Fibroblast of skin of left quadriceps (primary cell): ENCODE measurements at places on chromosomes 2 and 18.

GRCh38 chr2:68100189-68100588 lies 37.4 kb upstream of the C1D start:
- DNase-seq, result no peak

- no peak for DNase-seq
These were observed 230.0 kb downstream of the ACTR3 start for GRCh38 chr2:114119862-114120261.

DNA sequence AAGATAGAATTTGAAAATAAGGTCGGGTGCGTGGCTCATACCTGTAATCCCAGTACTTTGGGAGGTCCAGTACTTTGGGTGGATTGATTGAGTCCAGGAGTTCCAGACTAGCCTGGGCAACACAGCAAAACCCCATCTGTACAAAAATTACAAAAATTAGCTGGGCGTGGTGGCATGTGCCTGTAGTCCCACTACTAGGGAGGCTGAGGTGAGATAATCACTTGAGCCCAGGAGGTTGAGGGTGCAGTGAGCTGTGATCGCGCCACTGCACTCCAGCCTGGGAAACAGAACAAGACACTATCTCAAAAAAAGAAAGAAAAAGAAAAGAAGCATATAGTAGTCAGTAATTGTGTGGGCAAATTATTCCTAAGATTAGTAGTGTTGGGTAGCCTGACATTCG lies 194.2 kb upstream of the ALPP start:
- DNase-seq, result no peak

DNA sequence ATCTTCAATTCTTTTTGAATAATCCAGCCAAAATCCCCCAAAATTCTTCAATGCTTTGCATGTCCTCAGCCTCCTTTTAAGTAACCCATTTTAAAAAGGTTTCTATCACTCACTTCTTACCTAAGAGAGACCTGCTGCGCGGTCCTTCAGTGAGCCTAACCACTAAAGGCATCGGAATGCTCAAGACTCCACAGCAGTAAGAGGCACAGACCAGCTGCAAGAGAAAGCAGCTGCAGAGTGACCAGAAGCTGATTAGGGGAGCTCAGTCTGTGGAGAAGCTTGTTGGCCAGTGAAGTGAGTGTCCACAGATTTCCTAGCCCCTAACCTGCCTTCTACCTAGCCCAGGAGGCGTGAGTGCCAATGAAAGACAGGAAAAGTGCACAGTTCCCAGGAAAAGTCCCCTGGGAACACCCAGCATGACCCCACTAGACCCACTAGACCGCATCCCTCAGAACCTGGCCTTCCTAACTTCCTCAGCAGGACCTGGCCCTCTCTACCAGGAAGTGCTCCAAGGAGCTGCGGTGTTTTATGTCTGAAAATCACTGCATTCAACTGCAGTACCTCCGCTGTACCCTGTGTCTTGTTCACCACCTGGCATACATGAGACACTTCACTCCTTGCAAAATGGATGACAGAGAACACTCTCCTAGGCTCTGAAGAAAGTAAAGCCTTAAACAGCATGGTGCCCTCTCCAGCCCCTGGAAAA lies 10.1 kb downstream of the MBOAT2 start:
- DNase-seq, result no peak

DNA sequence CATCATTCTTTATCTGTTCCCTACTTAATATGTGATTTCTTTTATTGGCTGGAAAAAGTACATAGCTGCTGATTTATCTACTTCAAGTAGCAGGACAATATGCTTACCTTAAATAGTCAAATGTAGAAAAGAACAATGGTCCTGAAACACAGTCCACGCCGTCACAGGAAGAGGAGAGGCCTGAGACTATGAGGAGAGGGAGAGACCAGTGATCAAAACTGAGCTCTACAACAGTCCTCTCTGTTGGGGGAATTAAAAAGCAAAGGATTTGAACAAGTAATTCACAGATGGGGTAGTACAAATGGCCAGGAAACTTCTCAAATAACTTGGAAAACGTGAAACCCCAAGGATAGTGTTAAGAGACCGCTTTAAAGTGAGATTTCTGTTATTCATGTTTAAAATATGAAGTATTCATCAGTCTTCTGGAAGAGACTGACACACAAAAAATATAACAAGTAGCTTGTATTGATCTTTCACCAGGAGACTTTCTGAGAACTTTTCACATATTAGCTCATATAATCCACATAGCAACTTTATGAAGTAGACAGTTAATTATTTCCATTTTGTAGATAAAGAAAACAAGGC lies 20.2 kb downstream of the SCYGR8 start:
- DNase-seq, result no peak

GRCh38 chr2:226213717-226214116 lies 585.9 kb downstream of the IRS1 start:
- peak; percentile 96 for DNase-seq

DNA sequence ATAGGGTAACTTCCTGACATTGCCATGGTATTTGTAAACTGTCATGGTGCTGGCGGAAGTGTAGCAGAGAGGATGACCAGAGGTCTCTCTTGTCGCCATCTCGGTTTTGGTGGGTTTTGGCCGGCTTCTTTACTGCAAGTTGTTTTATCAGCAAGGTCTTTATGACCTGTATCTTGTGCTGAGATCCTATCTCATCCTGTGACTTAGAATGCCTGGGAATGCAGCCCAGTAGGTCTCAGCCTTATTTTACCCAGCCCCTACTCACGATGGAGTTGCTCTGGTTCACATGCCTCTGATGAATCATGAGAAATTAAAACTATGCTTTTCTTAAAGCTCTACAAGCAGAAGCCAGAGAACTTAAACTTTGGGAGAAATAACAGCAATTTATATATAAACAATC lies 12.7 kb upstream of the NFU1 start:
- DNase-seq, result no peak

DNA sequence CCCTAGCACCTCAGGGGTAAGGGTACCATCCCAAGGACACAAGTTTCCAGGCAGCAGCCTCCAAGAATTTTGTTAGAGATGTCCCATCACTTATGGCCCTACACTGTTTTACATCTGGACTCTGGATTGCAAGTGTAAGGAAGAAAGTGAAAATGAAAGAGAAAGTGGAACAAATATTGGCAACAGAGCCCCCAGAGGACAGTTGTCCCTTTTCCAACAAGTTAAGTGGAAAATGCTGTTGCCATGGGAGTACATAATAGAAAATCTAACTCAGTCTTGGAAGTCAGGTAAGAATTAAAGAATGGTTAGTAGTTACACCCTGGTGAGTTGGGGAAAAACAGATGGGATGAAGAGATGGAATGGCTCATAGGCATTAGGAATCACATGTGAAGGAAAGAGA lies 50.6 kb downstream of the TTC21B start:
- DNase-seq, result no peak

GRCh38 chr2:28698545-28698944 lies 53.1 kb upstream of the PPP1CB start:
- no peak for DNase-seq

DNA sequence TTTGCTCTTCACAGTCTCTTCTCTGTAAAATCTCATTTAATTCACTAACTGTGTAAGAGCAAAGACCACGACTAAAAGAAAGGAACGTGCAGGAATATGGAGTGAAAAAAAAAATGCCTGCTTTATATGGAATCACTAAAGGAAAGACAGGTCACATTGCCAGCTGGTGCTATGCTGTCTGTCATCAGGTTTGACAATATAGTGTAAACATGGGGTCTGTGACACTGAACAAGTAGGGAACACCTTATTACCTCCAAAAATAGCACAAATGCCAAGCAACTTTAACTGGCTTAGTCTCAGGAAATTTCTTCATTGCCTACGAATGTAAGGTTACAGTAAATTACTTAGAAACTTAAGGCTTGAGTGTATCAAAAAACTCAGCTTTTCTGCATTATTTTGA lies 364.5 kb upstream of the LINC00305 start:
- DNase-seq, result no peak

DNA sequence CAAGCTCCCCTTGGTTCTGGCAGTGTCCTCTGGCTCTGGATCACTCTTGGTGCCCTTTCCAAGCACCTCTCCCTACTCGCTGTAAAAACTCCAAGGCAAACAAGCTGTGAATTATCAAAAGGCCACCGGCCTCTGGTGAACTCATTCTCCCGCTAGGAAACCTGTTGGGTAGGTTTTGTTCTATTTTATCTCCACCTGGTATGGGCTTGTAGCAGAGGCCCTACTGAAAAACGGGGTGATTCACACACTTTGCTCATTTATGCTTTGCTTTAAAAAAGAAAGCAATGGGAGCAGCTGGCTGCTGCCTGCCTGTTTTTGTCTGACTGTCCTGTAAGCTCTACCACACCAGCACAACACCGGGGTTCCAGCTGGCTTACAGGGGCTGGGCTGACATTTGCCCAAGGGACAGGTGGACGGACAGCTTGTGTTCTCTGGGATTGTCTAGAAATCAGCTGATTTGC lies 56.8 kb downstream of the SH3BP4 start:
- DNase-seq, result no peak

GRCh38 chr2:172046080-172046678 lies 39.1 kb upstream of the DLX1 start:
- DNase-seq, result no peak

GRCh38 chr18:43277164-43277600 lies at the start of gene SYT4:
SYT4 (minus strand) TSS chr18:43277490; CDS start chr18:43277281, 209 bp downstream.
- DNase-seq, result no peak

- DNase-seq, result no peak
These were observed 1934.7 kb upstream of the CELF4 start for GRCh38 chr18:39500306-39500705.

DNA sequence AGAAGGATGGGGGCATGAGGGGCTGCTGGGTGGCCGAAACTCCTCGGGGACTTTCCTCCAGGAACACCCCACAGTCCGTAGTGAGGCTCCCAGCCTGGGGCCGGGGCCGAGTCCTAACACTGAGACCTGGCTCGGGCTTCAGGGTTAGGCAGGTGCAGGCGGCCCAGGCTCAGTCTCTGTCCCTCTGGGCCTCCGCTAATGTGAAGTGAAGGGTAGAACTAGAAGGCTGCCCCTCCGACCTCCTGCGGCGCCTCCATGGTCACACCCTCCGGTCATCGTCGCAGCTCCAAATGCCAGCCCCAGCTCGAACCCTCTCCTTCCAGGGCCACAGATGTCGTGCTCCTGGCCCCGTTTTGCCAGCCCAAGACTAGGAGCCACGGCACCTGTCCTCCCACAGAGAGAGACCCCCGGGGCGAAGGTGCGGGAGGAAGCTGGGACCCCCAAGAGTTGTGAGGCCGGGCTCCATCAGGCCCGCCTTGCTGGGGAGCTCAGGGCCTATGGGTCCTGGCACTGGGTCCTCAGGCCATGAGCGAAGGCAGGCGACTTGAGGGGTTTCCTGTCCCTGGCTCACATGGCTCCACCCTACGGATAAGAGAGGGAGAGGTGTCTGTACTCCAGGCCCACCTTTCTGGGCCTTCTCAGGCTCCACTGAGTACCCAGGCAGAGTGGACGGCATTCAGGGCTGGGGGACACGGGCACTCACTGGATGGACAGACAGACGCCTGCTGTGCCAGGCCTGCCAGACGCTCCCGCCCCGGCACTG lies 797 bp downstream of the ANO7 start:
- no peak for DNase-seq

GRCh38 chr2:19357402-19358241 lies 801 bp downstream of the OSR1 start:
- DNase-seq, result no peak

- no peak for DNase-seq
These were observed 1.4 kb upstream of the MARCO start for GRCh38 chr2:118940486-118941120.

DNA sequence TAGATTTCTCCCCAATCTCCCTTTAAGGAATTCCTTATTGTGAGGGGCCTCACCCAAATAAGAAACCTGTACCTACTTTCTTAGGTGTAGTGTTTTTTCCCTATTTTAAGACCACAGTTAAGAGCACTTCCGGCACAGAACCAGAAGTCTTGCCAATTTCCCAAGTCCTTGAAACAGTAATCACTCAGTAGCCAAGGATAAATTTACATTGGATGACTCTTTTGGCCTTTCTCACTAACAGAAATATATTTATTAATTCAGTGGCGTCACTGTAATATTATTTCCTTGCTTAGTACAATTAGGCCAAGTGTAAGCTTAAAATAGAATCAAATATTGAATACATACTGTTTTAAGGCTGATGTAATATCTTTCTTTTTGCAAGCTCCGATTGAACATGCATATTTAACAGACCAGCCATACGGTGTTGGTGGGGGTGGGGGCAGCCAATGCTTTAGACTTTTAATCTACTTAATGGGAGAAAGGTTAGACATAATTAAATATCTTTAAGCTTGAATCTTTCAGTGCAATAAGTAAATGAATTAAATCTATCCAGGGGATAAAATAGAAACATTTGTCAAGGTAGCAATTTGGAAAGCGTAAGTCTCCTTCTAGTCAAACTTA lies 50.8 kb upstream of the ITGA6 start:
- no peak for DNase-seq

DNA sequence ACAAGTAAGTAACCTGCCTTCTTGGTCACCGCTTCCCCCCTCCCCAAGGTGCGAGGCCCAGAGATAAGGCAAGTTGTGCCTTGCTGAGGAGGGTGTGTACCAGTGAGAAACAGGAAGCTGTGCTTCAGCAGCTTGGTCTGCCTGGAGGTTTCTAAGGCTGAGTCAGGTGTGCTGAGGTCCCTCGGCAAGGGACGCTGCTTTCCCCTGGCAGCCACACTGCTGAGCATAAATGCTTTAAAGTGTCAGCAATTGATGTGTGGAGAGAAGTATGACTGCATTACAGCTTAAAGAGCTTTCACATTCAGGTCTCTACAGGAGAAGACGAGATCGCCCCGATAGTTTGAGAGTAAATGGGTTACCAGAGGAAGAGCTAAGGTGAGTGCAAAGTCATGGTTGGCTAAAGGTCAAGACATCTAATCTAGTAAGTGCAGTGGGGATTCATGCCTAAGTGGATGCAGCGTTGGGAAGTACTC lies 86.9 kb downstream of the LIMS1 start:
- no peak for DNase-seq

DNA sequence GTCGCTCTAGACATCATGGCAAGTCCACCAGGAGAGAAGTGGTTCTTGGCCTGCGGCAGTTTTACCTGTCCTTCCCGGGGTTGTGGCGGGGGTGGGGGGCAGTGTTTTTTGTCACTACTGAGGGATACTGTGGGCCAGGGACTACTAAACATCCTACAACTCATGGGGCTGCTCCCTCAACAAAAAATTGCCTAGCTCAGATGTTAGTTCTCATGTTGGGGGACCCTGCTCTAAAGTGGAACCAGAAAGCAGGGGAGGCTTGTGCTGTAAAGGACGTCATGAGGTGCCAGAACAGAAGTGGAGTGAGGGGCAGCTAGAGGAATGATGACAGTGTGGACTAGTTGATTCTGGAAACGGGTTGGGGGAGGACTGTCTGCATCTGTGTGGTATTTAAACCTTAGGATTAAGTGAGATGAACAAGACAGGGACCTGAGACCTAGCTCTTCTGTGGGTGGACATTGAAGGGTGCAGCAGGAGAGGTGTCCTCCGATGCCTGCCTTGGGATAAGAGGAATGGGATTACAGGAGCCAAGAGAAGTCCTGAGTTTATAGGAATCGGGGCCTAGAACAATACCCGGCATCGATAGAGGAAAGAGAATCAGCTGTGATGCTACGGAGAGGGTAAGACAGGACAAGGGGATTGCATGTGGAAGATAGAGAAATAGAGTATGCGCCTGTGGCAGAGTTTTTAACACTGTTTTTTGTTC lies 2.7 kb downstream of the RPL31 start:
- no peak for DNase-seq

- DNase-seq, result no peak
These were observed 16.0 kb downstream of the SLC20A1 start for GRCh38 chr2:112661656-112662305.

GRCh38 chr18:36333414-36333813 lies 35.9 kb downstream of the FHOD3 start:
- DNase-seq, result peak; percentile 67

- no peak for DNase-seq
These were observed 9.9 kb downstream of the RELCH start for GRCh38 chr18:62196980-62197379.
